Aorta (tissue), 5 donors: ENCODE measurements at places on chromosomes 2 and 18.

- H3K36me3 ChIP-seq, result no peaks in the 10 kb centered on the region
- H3K27ac ChIP-seq, result no peak overlapping the region
- no peak for DNase-seq
- H3K4me1 ChIP-seq, result no peaks in the 10 kb centered on the region
- no peak overlapping the region for H3K4me3 ChIP-seq
Observed at GRCh38 chr2:178761759-178762371, 45.4 kb downstream of the TTN start.

DNA sequence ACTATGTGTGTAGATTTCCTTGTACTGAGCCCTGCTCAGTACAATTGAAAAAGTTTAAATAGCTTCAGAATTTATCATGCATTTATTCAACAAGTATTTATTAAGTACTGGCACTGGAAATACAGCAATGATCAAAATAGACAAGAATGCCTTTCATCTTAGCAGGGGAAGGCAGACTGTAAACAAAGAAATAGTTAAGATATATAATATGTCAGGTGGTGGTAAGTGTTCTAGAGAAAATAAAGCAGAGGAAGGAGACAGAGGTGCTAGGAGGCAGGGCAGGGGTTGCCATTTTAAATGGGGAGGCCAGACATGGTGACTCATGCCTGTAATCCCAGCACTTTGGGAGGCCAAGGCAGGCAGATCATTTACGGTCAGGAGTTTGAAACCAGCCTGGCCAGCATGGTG lies 13.6 kb upstream of the LIPG start:
- H3K36me3 ChIP-seq, result no peaks in the 10 kb centered on the region
- H3K4me3 ChIP-seq, result no peak overlapping the region
- H3K27me3 ChIP-seq, result no peaks in the 10 kb centered on the region
- no peaks in the 10 kb centered on the region for H3K4me1 ChIP-seq
- no peak overlapping the region for H3K27ac ChIP-seq

GRCh38 chr18:44589693-44590355 lies 90.9 kb upstream of the SETBP1 start:
- H3K4me1 ChIP-seq, result peaks cover 19% of the 10 kb centered on the region
- DNase-seq, result no peak
- no peaks in the 10 kb centered on the region for H3K36me3 ChIP-seq

GRCh38 chr2:233794128-233794658 lies 16.1 kb downstream of the MROH2A start:
- no peak overlapping the region for H3K27ac ChIP-seq
- H3K27me3 ChIP-seq, result no peaks in the 10 kb centered on the region
- H3K36me3 ChIP-seq, result no peaks in the 10 kb centered on the region
- H3K4me3 ChIP-seq, result no peak overlapping the region
- H3K4me1 ChIP-seq, result no peaks in the 10 kb centered on the region

- H3K36me3 ChIP-seq, result no peaks in the 10 kb centered on the region
- DNase-seq, result no peak
- H3K27me3 ChIP-seq, result no peaks in the 10 kb centered on the region
- H3K27ac ChIP-seq, result no peak overlapping the region
Observed at GRCh38 chr2:67057901-67058703, 339.0 kb upstream of the ETAA1 start.
